G401 (cell line): ENCODE measurements at places on chromosomes 6 and 20.
A peak's percentile ranks its signal among the peaks of the same experiment; 100 is the strongest.

GRCh38 chr6:80792151-80792550, 685.7 kb downstream of the BCKDHB start:
- no peak for DNase-seq

DNA sequence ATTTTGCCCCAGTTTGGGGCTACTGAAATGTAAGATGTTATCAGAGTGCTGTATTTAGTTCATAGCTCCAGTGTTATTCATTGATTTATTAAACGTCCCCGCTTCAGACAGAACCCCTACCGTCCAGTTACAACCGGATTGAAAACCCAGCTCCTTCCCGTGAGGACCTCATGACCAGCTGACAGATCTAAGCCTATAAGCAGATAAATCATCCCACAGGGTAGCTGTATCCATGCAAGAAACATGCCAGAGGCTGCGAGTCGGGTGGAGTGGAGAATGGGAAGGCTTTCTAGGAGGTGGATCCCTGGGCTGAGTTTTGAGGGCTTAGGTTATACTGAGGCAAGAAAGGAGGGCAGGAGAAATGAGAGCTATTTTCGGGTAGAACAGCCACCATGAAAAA, 260.0 kb downstream of the ARID1B start:
- DNase-seq, result no peak

DNA sequence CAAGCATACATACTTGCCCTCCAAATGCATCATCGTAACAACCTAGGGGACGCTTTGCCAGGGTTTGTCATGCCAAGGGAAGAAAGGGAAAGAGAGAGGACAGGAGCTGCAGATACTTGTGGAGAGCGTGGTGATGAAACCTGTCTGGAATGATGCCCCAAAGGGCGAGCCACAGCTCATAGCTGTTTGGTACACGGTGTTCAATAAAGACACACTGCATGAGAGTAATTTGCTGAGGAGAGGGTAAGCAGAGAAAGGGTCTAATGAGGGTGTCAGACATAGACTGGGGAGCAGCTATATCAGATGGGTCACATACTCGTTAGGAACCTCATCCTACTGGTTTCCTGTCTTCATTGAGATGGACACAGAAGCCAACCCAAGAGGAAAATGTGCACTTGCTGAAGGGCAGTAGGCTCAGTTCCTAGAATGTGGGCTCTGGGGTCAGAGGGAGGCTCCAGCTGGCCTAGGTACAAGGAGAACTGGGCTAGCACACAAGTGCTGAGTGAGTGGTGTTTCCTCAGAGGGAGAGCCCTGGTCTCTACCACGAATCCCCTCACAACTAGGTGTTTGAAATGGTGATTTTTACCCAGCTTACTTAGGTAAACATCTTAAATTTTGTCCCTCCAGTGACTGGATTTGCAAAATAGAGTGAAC, 5.2 kb upstream of the FOXO3 start:
- no peak for DNase-seq

GRCh38 chr6:84263557-84263956, 36.1 kb upstream of the CEP162 start:
- no peak for DNase-seq

DNA sequence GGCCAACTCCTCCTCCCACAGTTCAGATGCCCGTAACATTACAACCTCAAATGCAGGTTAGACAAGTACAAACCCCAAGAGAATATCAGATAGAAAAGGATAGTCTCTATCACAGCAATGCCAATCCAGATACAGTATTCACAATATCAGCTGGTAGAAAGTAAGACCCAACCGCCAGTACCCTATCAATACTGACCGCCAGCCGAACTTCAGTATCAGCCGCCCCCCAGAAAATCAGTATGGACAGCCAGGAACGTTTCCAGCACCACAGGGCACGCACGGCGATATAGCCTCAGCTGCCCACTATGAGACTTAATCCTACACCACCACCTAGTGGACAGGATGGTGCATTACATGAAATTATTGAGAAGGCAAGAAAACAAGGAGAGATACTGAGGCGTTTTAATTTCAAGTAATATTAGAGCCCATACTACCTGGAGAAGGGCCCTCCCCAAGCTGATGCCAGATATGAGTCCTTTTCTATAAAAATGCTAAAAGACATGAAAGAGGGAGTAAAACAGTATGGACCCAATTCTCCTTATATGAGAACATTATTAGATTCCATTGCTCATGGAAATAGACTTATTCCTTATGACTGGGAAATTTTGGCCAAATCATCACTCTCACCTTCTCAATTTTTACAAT, 17.6 kb upstream of the EIF2S2 start:
- DNase-seq, result peak; percentile 87

GRCh38 chr6:52189974-52190373, 3.8 kb downstream of the IL17A start:
- no peak for DNase-seq

GRCh38 chr6:170166511-170167122, 124.3 kb downstream of the DLL1 start:
- DNase-seq, result peak; percentile 67

DNA sequence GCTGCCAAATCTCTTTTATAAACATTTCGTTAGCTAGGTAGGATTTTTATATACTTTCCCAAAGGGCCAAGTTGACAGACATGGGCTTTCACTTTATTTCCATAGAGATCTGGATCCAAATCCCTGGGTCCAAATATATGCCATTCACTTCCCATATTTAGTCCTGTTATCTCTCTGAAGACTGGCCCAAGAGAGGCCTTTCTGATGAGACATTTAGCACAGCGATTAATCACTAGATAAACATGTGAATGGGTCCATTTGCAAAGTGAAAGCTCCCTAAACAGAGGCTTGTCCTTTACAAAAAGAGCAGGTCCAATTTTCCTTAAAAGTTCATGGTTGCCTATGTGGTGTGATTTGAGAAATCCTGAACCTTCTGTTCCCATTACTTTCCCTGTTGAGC, 132.6 kb downstream of the TRMT11 start:
- no peak for DNase-seq

GRCh38 chr6:72819609-72820008, 197.7 kb downstream of the KCNQ5 start:
- no peak for DNase-seq

GRCh38 chr20:6974838-6975237, 207.4 kb downstream of the BMP2 start:
- no peak for DNase-seq

DNA sequence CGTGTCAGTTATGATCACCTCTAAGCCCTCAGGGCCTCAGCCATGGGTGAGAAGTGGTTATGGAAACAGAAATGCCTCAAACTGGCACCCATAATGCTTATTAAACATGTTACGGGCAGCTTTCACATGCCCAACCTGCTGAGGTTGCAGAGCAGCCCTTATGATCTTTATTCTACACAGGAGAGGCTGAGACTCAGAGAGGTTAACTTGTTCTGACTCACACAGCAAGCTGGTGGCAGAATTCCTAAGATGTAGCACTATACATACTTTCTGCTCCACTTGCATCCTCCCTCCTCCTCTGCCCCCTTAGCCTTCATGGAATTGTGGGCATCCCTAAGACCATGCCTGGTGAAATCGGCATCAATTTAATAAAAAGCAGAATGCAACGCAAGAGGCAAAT, 34.7 kb upstream of the IGF2R start:
- no peak for DNase-seq

GRCh38 chr6:45618259-45618658, 240.5 kb upstream of the SUPT3H start:
- no peak for DNase-seq

DNA sequence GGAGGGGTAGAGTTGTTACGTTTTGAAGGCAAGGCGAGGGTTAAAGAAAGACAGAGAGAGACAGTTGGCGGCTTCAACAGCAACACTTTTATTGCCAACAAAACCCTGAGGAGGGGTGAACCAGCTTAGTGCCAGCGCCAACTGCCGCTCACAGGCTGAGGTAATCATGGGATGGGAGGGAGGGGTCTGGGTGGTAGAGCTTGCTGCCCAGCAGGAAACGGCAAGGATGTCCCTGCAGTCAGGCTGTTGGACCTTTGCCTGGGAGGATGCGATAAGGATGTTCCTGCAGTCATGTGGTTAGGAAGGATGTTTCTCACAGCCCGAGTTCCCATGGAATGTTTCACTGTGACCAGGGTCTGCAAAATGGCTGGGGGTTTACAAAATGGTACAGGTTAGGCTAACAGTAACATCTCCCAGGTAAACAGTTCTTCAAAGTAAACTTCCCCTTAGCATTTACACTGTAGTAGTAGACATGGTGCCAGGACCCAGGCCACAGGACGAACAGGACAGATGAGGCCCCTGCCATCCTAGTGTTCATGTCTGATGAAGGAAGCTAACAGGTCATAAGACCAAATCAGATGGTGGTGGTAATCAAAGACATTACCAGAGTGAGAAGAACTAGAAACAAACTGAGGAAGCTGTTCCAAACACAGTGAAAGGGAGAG, 647.3 kb upstream of the DEFB115 start:
- DNase-seq, result no peak
